ENCODE measurements at places on chromosomes 5 and 9.

DNA sequence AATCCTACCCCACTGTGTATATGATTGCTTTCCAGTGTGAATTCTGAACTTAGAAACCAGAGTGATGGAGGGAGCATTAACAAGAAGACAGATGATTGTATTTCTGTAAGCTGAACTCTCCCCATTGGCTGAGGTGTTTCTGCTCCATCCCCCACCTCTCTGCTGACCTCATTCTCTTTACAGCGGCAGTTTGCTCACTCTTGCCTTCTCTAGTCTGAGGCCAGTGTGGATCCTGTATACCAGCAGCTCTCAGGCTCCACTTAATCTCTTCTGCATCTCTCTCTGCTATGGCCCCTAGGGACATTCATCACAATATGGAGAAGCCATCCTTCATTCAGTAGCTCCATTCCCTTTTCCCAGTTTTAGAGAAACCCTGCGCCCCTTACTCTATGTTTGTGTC is 358.8 kb downstream of the MAN2A1 start:
- no peak for DNase-seq

GRCh38 chr9:37447111-37447510 is 18.1 kb downstream of the ZBTB5 start:
- DNase-seq = no peak

GRCh38 chr9:93826209-93826608 is 128.9 kb downstream of the BARX1 start:
- no peak for DNase-seq

GRCh38 chr5:155512329-155512728 is 498.8 kb downstream of the KIF4B start:
- no peak for DNase-seq

DNA sequence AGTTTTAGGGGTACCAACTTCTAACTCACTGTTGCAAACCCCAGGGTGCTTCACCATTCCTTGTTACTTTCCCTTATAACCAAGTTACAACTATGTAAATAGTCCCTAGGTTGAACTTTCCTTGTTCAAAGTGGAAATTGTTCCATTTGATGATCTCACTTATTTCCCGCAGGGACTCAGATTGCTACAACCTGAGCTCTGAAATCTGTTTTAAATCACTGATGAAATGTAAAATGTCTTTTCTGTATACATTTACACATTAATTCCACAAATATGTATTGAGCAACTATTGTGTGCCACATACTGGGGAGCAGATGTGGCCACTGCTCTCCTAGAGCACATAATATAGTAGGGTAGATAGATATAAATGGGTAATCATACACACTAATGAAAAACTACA is 69.1 kb upstream of the TARS1 start:
- DNase-seq = no peak

DNA sequence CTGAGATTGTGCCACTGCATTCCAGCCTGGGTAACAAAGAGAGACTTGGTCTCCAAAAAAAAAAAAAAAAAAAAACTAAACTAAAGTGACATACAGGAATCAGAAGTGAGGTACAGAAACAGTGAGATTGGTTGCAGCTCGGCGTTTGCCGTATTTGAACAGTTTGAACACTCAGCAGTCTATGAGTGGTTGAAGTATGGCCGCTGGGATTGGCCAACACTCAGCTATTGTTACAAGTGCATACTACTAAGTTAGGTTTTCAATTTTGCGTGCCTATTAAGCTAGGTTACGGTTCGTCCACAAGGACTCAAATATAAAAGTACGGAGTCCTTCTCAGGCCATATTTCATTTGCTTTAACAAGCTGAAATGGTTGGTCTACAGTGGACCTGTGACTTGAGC is 3.3 kb upstream of the TSC1 start:
- DNase-seq = no peak

GRCh38 chr9:125238127-125238914 is 2.8 kb downstream of the HSPA5 start:
- DNase-seq = no peak

- DNase-seq = no peak
Observed at GRCh38 chr5:100726116-100726515, 177.0 kb downstream of the ST8SIA4 start.

GRCh38 chr5:82327941-82328340 is 49.8 kb upstream of the RPS23 start:
- DNase-seq = no peak

DNA sequence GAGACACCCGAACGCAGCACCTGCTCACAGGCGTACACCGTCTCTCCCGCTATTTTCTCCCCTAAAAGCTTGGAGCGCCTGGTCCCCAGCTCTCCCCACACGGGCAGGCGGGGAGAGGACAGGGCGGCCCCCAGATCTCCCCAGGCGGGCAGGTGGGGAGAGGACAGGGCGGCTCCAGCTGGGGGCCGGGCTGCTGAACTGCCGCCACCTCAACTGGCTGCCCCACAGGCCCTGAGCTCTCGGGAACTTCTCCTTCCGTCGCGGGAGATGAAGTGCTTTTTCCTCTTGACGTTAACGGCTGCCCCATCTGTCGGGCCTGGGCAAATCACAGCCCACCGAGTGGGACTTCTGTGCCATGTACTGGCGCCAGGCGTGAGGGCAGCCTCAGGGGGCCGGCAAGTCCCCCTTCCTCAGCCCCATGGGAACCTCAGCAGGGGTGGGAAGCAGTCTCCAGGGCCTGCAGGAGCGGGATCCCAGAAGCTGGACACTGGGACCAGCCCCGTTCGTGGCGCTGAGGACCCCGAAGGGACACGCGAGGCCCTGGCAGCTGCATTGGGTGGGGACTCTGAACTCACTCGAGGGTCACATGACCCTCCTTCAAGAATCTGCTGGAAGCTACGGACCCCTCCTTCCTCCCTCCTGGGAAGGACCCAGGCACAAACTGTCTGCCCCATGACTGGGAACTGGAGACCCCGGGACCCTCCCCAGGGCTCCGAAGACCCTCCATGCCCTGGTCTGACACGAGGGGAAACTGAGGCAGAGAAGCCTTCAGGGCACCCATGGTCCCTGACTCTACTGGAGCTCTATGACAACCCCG is 5.7 kb upstream of the EGFL7 start:
- DNase-seq = no peak

- DNase-seq = no peak
Observed at GRCh38 chr5:130529111-130529510, 624.8 kb downstream of the CHSY3 start.

GRCh38 chr9:78026947-78027346 is 4.7 kb downstream of the GNAQ start:
- no peak for DNase-seq

GRCh38 chr9:8349376-8349775 is 549.8 kb upstream of the DMAC1 start:
- no peak for DNase-seq

DNA sequence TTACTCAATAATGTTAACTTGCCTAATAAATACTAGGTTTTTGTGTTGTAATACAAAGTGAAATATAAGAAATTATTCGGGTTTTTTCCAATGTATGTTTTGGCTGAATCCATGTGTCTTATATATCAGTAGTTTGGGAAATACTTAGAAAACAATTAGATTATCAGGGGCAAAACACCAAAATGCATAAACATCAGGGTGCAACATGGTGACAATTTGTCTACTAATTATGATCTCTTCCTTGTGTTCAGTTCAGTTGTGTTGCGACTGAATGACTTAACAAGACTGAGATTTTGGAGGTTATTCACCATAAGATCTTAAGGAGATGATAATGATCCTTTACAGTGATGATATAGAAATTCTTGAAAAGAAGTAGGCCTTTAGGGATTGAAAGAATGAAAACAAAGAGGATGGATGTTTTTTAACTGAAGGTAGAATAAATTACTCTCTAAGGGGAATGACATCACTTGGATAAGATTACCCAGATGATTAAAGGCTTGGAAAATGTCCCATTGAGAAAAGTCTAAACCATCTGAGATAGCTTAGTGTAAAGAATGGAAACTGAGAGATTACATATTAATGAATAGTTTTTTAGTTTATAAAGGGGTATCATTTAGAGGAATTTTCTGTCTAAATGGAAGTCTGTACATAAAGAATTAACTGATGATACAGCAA is 415.8 kb downstream of the SPATA31D1 start:
- no peak for DNase-seq

- no peak for DNase-seq
Observed at GRCh38 chr5:37075399-37075950, 173.7 kb downstream of the CPLANE1 start.

DNA sequence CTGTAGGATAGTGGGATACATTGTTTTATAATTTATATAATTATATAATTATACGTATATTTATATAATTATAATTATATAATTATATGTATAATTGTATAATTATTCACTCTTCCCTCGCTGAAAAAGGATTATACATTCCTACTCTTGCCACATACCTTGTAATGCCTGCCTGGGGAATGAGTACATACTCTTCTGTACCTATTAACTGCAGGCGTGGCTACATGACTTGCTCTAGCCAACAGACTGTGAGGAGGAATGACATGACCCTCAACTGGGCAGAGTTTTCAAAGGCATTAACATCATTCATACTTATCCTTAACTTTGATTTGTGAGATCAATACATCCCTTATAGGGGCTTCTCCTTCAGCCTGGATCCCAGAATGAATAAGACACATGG is 19.1 kb downstream of the ERMP1 start:
- no peak for DNase-seq

GRCh38 chr9:98774746-98775145 is 21.6 kb downstream of the ANKS6 start:
- DNase-seq = no peak

- DNase-seq = no peak
Observed at GRCh38 chr5:113047733-113048652, 71.4 kb downstream of the DCP2 start.

DNA sequence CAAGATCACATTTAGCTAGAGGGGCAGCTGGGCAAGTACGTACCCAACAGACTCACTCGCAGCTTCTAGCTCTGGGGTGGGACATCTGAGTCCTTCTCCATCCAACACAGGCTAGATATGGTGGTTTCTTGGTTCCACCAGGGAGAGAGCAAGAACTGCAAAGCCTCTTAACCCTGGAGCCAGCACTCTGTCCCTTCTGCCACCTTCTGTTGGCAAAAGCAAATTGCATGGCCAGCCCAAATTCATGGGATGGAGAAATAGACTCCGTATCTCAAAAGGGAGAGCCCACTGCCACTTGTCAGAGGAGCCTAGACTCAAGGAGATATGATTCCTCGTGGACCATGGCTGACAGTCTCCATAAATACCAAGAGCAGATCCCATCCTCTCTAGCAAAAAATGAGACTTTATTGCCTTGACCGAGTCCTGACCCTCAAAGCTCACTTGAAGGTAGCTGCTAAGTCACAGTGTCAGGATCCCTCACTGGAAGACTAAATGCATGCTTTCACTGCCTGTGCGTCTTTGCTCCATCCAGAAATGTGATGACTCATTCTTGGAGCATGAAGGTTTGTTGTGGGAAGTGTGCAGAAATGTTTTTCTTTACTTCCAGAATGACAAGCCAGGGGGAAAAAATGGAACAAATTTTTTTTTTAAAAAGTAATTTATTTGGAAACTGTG is 28.8 kb upstream of the ROR2 start:
- no peak for DNase-seq

DNA sequence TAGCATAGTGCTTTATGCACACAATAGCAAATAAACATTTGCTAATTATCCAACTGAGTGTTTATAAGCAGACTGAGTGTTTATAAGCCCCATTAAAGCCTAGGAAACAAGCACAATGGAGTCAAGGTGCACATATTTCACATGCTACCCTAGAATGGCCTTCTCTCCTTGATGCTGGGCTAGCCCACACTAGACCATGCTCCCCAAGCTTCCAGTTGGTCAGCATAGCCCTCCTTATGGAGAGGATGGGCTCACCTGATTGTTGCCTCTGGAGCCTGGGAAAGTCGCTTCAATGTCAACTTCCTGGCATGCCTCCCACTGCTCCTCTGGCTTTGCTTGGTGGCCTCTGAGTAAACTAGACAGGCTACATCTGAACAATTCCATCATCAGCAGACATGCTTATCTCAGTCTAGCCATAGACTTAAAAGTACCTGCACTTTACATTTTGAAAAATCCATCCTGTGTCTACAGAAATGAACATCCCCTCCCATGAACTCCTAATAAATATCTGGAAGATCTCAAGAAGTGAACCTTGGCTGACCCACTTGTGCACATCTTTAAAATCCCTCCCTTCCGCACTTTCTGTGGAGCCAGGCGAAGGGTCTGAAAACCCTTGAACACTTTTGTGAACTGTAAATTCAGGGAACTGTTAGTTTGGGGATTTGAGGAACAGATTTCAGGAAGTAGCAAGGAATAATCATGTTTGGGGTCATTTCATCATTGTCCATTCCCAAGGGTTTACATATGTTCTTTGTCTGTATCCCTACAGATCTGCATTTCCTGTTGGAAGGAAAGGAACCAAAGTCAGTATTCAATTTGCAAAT is 486.6 kb downstream of the ARHGEF28 start:
- no peak for DNase-seq

DNA sequence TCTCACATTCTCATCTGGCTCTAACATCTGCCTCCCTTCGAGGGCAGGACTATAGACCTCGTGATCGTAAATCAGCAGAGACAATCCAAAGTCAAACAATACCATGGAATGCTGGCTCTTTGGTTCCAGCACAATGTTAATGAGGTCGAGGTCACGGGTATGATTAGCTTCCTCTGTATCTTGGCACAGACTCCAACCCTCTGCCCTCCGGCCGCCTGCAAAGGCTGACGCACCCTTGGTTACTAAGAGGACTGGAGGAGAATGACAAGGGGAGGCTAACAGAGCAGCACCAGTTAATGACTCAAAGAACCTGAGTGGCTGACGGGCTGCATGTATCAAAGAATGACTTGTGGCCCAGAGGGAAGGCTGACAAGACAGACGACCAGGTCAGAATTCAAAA is 10.1 kb downstream of the LHFPL2 start:
- DNase-seq = no peak

- DNase-seq = no peak
Observed at GRCh38 chr5:158880483-158881001, 219.2 kb downstream of the EBF1 start.

DNA sequence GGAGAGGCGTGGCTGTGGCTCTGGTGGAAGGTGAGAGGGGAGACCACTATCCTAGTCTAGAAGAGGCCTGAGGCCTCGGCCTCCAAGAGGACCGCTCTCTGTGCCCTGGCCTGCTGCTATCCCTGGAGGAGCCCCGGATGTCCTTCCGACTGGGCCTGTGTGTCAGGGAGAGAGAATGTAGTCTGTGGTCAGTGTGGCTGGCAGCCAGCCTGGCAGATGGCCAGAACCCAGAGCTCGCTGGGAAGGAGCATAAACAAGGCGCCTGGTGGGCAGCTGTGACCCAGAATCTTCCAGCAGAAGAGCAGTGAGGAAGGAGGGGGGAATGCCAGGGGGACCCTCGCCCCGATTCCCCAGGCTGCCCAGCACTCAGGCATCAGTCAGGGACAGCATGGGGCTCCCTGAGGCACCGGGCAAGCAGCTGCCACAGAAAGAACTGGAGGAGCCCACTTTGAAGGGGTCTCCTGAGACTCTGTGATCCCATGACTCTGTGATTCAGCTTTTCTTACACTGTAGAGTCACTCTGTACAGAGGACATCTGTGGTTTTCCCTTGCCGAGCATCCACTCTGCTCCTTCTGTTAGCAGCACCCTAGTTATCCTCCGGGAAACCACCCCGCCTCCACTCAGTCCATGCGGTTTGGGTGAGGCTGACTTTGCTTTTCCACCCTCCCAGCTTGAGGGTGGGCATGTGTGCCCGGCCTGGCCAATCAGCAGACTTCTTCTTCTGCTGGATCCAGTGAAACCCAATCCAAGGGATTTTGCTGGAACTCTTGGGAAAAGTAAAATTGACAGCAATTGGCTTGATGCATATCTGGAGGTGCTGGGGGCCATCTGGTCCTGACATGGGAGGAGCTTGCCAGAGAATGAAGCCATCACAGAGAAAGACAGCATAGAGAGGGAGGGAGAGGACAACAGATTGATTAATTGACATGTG is 46.2 kb upstream of the PWWP2A start:
- no peak for DNase-seq
